ENCODE measurements at places on chromosomes 16 and 17.

- peak; percentile 27 for DNase-seq
These were observed 62.2 kb downstream of the DHRS7C start for GRCh38 chr17:9729034-9729650.

DNA sequence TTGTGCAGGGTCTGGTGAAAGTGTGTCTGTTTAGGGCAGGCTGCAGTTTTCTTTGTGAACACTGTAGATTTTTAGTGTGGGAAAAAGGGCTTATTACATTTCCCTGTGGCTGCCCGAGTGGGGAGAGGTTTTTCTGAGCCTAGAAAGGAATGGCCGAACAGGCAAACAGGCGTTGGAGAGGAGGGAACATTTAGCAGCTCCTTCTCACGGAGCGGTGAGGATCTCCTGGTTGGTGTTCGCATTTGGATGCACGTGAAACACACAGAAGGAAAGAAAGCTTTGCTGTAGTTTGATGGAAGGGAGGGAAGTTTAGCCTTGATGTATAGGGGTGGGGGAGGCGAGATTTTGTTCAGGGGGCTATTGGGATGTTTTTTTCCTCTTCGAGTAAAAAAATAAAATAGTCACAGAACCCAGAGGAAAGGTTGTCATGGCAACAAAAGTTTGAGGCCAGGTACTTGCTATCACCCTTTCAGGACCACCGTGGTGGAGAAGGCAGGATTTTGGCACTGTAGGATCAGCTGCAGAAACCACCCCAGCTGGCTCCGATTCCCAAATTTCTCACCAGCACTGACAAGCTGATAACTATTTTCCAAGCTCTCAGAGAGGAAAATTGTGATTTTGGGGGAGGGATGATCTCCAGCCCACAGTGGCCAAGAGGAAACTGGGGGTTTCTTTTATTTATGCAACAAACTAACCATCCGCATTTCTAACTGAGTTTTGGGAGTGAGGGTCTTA is 3.5 kb downstream of the GSG1L start:
- DNase-seq, result no peak

DNA sequence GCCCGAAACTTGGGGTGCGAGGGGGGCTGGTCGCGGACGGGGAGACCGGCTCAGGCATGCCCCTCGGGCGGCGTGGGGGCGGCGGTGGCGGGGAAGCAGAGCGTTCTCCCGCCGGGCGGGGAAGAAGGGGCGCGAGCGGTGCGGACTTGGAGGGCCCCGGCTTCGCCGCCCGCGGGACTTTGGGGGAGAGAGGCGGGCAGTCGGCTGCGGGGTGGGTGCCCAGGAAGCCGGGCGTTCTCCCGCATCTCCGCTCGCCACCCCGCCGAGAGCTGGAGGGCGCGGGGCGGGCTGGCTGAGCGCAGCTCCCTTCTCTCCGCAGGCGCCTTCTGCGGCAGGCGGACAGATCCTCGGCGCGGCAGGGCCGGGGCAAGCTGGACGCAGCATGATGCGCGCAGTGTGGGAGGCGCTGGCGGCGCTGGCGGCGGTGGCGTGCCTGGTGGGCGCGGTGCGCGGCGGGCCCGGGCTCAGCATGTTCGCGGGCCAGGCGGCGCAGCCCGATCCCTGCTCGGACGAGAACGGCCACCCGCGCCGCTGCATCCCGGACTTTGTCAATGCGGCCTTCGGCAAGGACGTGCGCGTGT is 772 bp downstream of the NTN1 start:
- DNase-seq, result no peak

- DNase-seq, result no peak
These were observed 4.1 kb downstream of the ST6GALNAC2 start for GRCh38 chr17:76581515-76581914.

DNA sequence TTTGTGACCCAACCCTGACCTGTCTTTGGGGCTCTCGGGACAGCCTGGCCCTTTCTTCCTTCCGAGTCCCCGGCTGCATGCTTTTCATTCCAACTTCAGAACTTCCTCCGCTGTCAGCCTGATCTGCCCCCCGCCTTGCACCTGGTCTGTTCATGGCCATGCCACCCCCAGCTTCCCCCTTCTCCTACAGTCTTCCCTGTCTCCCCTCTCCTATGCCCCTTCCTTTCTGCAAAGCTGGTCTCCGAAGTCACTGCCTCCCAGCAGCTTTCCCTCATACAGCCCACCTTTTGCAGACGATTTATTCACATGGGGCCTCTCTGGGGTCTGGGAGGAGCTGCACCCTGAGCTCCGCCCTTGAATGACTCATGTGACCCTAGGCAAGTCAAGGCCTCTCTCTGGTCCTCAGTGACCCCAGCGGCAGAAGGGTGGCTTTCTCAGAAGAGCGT is 47.1 kb upstream of the SDK2 start:
- DNase-seq, result no peak

- no peak for DNase-seq
These were observed 139.6 kb upstream of the FAM20A start for GRCh38 chr17:68740555-68741447.

- DNase-seq, result no peak
These were observed at the start of gene CYGB for GRCh38 chr17:76537578-76538280. TSS of gene CYGB (minus strand) at chr17:76537709. CDS start at chr17:76537542, 167 bp downstream.

DNA sequence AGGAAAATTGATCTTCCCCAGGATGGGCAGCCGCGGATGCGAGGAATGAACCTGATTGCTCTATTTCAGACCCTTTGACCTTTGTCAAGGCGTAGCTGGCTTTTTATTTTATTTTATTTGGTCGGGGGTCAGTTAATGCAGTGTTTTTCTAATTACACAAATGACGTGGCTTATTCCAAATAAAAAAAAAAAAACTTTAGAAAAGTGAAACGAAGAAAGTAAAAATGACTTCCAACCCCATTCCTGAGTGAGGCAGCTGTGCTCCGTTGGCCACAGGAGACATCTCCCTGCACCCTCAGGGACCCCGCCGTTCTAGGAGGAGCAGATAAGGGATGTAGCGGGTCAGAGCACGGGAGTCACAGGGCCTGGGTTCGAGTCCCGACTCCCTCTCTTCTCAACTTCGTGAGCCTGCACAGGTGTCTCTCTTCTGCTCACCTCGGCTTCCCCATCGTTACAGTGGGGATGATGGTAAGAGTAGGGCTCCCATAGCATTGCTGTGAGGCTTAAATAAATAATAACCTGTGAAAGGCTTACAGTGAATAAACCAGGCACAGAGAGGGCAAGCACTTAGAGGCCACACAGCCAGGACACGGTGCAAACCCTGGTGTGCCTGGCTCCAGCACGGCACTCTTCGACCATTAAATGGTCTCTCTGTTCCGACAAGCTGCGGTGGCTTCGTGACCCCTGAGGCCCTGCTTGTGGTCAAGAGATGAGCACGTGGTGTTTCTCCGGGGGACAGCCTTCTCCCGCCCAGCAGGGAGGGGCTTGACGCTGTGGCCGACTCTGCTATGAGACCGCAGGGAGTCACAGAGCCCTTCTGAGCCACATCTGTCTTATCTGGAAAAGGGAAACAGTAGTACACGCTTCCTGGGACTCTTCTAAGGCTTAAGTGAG is 10.2 kb downstream of the FOXF1 start:
- no peak for DNase-seq

- DNase-seq, result no peak
These were observed 54.9 kb upstream of the DLX4 start for GRCh38 chr17:49914096-49914490.

- DNase-seq, result no peak
These were observed 29.4 kb downstream of the TBCD start for GRCh38 chr17:82780971-82781893.

DNA sequence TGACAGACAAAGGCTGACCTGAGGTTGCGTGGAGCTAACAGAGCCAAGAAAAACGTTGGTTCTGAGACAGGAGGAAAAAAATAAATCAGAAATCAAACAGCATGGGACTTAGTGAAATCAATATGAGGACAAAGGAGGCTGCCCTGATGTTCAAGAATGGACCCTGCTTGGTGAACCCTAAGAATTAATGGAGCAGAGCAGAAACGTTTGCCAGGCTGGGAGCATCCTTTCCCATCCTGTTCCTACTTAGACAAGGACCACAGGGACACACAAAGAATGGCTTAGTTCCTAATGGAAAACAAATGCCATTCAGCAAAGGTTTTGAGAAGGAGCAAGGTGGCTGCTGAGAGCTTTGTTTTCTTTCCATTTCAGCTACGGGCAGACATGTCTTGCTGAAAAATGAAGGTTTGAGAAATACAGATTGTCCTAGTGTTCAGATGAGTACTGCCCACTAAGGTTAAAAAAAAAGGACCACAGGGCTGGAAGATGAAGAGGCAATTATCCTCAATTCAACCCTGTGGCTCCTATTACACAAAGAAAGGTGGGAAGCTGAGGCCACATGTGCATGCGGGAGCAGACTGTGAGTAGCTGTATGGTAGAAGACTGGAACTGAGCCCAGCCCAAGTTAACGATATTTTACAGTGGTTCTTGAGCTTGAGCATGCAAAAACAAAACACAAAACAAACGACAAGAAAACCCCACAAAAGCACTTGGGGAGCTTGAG is 230.1 kb downstream of the SLC39A11 start:
- no peak for DNase-seq

DNA sequence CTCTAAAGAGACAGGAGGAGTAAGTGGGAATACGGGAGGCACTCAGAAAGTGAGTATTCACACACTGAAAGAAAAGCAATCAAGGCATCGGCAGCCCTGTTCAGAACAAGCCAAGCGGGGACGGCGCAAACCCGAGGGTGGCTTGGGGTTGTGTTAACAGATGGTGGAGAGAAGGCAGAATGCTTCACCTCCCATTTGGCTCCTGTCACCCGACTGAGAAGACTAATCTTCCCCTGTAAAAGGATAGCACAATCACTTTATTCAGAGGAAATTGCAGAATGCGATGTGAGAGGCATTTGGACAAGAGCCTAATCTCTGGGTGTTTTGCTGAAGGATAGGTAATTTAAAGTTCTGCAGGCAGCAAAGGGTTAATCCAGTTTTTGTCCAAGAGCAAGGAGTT is 119.3 kb upstream of the WSCD1 start:
- no peak for DNase-seq

- no peak for DNase-seq
These were observed 30.4 kb downstream of the ENGASE start for GRCh38 chr17:79104898-79105600.

- DNase-seq, result no peak
These were observed 79.1 kb downstream of the GRIN2A start for GRCh38 chr16:10103118-10103517.

GRCh38 chr17:72898725-72899124 is 193.8 kb downstream of the SLC39A11 start:
- no peak for DNase-seq

DNA sequence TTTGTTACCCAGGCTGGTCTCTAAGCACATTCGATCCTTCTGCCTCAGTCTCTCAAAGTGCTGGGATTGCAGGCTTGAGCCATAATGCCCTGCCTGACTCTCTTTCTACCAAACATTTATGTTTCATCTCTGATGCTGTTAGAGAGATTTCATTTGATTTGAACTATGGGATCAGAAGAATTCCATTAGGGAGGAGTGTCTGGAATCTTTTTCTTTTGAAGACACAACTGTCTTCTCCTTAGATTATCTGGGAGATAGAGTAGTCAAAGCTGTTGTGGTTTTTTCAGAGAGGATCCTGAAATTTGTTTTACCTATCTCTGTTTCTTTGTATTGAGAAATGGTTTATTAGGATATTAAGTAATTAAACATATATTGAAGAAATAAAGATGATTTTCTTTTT is 29.4 kb downstream of the WIPF2 start:
- DNase-seq, result no peak

- no peak for DNase-seq
These were observed 73.2 kb upstream of the RPL38 start for GRCh38 chr17:74130276-74130675.

DNA sequence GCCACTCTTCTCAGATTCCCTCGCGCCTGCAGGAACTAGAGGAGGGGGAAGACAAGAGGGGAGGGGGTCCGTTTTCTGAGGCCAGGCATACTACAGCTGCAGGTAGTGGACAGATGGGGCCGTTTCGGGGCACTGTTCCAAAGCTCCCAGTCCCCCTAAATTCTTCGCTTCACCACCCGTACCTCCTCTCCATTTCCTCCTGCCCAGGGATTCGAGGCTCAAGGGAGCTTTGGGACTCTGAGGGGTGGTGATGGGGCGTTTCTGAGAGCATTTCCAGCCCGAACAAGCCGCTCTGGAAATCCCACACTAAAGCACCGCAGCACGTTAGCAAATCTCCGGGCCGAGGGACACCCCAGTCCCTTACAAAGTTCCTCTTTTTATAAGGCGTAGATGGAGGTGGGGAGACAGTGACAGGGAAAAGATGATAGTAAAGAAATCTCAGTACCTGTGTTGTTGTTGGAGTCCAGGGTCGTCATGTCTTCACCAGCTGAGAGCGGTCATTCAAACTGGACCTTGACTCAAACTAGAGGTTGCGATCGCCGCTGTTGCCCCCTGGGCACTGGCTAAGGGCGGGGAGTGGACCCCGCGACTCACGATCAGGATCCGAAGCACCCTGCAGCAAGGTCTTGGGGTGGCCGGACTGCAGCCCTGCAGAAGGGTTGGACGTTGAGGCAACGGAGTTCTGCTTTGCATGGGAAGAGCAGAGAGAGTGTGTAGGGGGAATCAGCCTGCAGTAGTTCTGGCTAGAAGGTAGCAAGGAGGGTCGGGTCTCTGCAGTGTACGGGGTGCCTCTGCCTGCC is 570 bp downstream of the NR1D1 start:
- peak; percentile 26 for DNase-seq

- DNase-seq, result no peak
These were observed 80.8 kb upstream of the RNU2-1 start for GRCh38 chr17:43314611-43315011.

- DNase-seq, result peak; percentile 94
These were observed at the start of gene THUMPD1 for GRCh38 chr16:20741554-20742285. TSS of gene THUMPD1 (minus strand) at chr16:20741818. CDS start at chr16:20741739, 79 bp downstream.

DNA sequence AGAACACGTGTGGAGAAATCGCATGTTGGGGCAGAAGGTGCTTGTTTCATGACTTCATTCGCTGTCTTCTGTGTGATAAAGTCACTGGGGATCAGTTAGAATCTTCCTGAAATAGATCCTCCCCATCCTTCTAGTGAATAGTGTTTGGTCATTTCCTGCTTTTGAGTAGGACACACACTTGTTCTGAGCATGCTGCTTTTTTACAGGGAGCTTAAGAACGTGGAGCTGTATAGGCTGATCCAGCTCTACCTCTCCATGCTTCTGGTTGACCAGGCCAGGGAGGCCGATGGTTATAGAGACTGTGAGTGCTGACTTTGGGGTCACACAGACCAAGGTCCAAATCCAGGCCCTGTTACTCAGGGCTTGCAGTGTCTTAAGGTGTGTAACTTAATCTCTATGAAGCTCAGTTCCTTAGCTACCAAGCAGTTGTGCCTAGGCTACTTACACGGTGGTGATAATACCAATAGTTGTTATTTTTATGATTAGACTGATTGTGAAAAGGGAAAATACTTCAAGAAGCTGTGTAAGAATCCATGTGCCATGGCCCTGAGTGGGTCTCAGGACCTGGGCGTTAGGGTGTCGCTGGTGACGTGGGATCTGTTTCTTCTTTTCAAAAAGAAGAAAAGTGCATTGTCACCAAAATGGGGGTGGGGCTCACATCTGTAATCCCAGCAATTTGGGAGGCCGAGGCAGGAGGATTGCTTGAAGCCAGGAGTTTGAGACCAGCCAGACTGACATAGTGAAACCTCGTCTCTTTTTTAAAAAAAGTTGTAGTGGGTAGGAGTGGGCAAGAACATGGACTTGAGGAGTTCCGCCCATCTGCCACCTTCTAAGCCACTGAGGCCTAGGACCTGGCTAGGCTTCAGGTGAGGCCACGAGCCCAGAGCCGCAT is 64.1 kb upstream of the LGALS9 start:
- DNase-seq, result no peak

Measured in HCEC 1CT (cell line).